ENCODE measurements at places on chromosomes 3 and 15. TPM values are rescaled to one million over a fixed set of nuclear protein-coding genes. Genes with fewer than 3 reads are reported as not detected.

GRCh38 chr15:80967451-80967850, 22.2 kb downstream of the MESD start:
- peak; percentile 69 for DNase-seq

DNA sequence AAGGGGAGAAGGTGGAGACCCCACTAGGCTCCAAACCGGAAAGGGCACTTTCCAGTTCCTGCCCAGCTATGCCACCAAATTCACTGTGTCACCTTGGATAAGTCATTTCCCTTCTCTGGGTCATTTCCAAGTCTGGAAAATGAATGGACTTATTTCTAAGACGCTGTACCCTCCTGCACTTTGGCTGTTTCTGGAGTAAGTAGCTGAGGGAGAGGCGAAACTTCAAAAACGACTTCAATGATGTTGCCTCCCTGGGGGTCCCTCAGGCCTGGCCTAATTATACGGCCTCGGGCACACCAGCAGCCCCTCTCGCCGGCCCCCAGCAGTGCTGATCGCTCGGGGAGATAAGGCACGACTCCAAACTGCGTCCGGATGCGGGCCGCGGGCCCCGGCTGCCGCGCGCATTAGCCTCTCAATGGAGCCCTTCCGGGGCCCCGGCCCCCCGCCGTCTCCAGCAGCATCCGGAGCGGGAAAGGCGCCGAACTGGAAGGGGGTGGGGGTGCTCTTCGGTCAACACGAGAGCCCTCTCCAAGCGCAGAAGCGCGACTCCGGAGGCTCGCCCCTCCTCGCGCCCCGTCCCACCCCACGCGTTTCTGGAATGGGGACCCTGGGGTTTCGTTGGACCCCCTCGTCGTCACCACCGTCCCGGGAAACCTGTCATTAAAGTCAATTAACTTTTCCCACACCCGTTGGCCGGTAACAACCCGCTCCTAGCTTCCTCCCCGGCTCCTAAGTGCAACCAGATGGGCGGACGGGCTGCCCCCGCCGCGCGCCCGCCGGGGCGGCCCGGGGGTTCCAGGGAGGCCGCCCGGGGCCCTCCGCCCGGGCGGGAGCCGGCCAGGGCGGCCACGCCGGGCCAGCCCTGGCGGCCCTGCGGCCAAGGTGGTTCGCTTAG, 4.8 kb downstream of the HES1 start:
- peak; percentile 90 for DNase-seq

DNA sequence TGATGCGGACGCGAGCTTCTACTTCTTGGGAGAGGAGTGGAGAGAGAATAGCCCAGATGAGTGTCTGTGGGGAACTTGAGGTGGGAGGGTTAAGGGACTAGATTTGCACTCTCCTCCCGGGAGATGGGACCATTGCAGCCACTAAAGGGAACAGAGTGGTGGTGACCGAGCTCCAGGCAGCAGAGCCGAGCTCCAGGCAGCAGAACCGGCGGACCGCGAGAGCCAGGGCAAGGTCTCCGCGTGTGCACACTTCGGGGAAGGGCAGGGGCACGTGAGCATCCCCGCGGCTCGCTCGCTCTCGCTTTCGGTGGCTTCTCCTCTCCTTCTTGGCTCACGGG, 1.1 kb downstream of the IGDCC3 start:
- no peak for DNase-seq

Gene SIDT1
- polyA plus RNA-seq, result 0.92 TPM

Gene IL5RA
- polyA plus RNA-seq, result 0.22 TPM

DNA sequence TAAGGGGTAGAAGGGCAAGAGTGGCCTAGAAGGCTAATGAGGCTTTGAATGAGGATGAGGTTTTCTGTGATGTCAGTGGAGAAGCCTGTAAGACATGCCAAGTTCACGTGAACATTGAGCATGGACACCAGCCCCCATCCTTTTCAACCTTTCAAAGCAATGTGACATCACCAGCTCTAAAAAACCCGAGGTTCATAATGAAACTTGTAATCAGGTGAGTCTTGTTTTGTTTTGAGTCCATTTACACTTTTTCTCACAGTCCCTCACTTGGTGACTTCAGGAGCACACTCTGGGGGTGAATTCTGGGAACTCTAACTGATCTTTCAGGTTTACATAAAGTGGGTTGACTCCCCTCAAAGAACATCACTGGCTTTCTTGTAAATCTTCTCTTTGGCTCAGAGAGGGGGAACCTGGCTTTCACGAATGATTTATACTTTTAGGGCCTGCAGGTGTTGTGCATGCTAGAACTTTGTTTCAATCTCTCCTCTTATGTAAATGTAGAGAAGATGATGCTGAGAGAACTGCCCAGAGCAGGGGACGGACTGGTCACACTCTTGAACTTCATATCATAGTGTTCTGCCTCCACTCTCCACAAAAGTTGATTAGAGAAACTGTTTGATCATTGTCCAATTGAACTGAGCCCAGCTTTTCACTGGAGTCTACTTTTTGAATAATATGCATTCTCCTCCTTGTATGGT, 224.7 kb upstream of the SATB1 start:
- DNase-seq, result no peak

- no peak for DNase-seq
These were observed 43.0 kb upstream of the SEC13 start for GRCh38 chr3:10363935-10364334.

DNA sequence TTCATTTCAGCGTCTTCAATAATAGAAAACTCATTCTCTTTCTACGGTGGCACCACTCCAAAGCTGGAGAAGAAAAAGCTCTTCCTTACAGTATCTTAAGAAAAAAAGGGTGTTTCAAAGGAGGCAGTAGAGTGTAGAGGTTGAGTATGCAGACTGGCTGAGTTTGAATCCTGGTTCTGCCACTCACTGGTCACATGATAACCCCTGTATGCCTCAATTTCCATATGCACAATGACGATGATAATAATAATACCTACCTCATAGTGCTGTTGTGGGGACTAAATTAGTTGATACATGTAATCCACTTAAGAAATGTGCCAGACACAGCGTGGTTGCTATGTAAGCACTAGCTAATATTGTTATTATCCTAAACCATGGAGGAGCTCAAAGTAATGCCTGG, 4.5 kb downstream of the ANP32A start:
- no peak for DNase-seq

Gene FURIN
- 36.4 TPM for polyA plus RNA-seq

GRCh38 chr15:85743392-85744055, 51.2 kb downstream of the KLHL25 start:
- no peak for DNase-seq

GRCh38 chr3:152159328-152159727, 109.4 kb upstream of the MBNL1 start:
- no peak for DNase-seq

DNA sequence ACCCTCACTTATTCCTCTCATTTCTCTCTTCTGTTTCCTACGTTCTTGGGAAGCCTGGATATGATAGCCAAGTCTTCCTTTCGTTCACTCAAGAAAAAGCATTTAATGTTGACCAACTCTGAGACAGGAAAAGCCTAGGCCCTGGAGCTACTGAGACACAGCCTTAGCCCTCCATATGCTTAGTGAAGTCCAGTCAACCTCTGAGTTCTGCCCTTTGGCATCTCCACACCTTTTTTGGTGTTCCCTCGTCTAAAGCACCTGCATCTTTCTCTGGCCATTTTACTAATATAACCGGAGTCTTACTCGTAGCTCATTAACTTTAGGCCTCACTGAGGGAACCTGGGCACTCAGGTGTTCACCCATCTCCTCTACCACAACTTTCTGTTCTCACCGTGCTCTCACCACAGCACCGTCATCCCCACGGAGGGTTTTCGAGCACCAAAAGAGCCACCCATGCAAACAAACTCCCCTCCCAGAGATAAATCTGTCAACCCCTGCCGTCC, 632 bp downstream of the MTHFS start:
- no peak for DNase-seq

DNA sequence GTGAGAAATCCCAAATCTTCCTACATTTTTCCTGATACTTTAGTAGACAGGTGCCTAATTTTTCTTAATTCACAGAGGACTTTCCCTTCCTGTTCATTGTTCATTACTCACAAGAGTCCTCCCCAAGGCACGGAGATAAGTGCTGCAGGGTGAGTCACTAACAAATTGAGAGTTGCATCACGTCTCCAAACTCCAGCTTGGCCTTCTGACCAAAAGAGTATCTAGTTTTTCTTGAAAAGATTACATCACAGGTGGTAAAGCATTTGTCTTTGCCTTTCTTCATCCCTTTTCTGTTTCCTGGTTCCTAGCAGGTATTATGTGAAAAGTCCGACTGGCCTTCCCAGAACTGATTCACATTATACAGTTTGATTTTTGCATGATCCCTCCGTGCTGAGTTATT, 24.9 kb upstream of the RASGRP1 start:
- no peak for DNase-seq

- DNase-seq, result no peak
These were observed 136.8 kb upstream of the ANKRD28 start for GRCh38 chr3:15934389-15935195.

DNA sequence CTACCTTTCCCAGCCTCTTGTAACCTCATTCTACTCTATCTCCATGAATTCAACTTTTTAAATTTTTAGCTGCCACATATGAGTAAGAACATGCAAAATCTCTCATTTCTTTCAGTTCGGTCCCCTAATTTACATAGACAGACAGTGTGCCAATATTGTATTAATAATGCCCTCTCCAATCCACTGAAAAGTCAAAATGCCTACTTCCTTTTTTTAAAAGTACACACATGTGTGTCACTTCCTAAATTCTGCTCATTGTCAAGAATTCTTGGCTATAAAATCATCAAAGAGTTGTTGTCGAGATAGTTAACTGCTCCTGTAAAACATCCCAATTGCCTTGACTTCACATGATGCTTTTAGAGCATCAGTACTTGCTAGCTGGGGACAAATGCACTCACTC, 84.2 kb upstream of the IL12A start:
- DNase-seq, result no peak

DNA sequence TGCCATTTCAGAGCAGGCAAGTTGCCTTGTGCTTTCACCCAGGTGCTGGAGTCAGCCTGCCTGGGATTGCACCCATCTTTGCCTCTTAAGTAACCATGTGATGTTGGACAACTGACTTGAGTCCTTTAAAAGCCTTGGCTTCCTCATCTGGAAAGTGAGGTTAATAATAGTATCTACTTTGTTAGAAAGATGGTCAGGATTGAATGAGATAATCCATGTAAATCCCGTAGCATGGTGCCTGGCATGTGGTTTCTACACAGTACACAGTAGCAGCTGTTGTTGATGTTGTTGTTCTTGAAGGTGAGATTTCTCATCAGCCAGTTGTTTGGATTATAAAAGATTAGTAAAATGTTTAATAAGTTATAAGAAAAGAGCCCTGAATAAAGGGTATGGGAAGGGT, 48.8 kb downstream of the PSMD6 start:
- no peak for DNase-seq

Gene ARGFX
- not detected for polyA plus RNA-seq

Gene MUC13
- 6.4 TPM for polyA plus RNA-seq

DNA sequence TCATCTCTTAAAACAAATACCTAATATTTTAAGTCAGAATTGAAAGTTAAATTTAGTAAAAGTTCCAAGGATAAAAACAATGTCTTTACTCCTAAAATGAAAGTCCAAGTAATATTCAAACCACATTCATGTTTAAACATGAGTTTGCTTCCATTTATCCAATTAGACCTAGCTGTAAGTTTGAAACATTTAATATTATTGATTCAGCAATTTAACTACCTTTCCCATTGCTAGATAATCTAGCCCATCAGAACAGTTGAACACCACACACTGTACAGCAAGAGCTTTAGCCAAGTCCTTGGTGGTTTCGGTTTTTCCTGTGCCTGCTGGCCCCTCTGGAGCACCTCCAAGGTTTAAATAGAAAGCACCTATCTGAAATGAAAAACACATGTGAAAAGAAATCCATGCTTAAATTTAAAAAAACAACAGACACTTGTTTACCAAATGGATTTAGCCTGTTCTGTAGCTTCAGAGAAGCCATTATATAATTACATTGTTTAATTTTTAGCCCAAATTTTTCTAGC, 97.8 kb downstream of the DNAH12 start:
- DNase-seq, result no peak
